ENCODE measurements at places on chromosomes 3 and 15.

GRCh38 chr15:77370580-77370979, 49.3 kb downstream of the PEAK1 start:
- no peak for DNase-seq

GRCh38 chr3:73753985-73754384, 129.2 kb upstream of the PDZRN3 start:
- no peak for DNase-seq

DNA sequence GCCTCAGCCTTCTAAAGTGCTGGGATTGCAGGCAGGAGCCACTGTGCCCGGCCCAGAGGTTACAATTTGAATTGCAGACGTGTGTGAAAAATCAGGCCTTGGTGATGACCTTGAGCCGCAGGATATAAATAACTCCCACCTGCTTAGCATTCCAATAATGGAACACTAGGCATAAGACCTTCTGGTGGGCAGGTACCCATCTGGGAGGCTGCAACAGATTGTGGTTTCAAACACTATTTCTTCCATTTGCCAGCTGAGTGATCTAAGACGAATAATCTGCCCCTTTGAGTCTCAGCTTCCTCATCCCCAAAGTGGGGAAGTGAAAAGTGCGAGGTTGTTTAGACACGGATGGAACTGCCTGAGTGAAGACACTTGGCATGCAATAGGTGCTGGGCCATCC, 47.7 kb upstream of the HERC1 start:
- DNase-seq = no peak

- DNase-seq = no peak
Observed at GRCh38 chr3:8550611-8551010, 49.0 kb downstream of the LMCD1 start.

- DNase-seq = no peak
Observed at GRCh38 chr3:147336543-147337278, 69.6 kb downstream of the ZIC4 start.

DNA sequence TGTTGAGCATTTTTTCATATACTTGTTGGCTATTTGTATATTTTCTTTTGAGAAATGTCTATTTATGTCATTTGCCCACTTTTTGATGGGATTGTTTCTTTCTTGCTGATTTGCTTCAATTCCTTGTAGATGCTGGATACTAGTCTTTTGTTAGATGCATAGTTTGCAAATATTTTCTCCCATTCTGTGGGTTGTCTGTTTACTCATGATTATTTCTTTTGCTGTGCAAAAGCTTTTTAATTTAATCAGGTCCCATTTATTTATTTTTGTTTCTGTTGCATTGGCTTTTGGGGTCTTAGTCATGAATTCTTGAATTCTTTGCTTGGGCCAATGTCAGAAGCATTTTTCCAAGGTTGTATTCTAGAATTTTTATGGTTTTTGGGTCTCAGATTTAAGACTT, 251.7 kb downstream of the WNT5A start:
- DNase-seq = no peak

DNA sequence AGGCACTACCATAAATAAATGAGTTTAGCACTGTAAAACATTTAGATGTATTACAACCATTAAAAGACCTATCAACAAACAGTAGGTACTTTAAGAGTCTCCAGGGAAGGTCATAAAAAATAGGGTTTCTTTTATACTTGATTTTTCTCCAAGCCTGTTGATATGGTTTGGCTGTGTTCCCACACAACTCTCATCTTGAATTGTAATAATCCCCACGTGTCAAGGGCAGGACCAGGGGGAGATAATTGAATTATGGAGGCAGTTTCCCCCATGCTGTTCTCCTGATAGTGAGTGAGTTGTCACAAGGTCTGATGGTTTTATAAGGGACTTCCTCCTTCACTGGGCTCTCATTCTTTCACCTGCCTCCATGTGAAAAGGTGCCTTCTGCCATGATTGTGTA, 468.9 kb upstream of the UBE2E2 start:
- DNase-seq = no peak

DNA sequence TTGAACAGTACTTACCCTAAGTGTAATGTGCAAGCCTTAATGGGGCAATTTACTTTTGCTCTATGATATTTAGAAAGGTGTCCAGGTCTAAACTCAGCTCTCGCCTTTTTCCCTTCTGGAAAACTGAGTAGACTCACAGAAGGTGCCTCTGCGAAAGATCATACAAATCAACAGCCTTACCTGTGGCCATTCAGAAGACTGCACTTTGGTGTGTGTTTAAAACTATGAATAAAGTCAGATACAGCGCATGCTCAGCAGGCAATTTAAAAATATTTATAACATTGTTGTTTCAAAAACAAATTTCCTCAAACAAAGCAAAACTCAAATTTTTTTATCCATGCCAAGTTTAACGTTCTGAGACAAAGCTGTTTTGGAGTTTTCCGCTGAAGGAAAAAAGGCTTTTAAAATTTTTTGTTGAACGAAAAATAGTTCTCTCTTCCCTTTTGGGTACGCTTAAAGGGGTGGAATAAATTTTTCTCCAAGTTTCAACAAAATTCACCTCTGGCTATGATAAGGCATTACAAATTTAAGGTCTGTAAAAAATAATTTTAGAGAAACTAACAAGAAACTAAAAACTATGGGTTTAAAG, 156.3 kb downstream of the TIGIT start:
- DNase-seq = no peak

- DNase-seq = no peak
Observed at GRCh38 chr3:46212101-46212500, 4.0 kb upstream of the CCR1 start.

DNA sequence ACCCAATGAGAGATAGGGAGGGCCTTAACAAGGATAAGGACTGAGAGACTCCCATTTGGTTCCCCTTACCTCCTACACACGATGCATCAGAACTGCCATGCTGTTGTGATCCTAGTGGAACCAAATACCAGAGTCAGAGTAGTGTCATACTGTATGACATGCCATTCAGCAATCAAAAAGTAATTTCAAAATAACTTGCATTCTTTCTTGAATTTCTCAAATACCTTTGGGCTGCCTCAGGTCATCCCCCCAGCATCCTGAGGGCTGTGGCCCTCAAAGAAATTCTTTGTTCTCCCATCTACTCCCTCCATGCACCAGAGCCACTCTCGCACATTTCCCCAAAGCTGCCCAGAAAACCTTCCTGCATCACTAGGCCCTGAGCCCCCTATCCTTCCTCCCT, 68.9 kb upstream of the PPP2R3A start:
- DNase-seq = no peak

DNA sequence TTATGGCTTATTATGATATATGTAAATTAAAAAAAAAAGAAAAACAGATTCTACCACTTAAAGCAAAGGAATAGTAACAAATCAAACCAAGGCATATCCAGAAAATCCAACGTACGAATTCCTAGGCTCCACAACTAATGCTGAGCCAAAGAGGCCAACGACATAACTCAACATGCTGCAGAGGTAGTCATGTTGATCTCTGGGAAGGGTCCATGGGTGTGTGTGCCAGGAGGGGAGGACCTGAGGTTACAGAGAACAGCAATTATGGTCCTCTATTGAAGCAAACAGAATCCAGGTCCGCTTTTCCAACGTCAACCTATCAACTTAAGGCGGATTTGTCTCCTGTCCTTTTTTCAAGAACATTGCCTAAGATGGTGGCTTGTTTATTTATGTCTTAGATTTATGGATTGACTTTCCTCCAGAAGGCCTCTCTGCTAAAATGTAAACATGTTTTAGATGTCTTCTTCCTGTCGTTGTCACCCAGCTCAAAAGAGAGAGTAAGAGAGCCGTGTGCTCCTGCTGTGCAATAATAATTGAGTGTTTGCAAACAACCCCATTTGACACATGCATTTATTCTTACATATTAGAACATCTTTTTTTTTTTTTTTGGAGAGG, 20.4 kb downstream of the NANOGP8 start:
- peak; percentile 70 for DNase-seq

DNA sequence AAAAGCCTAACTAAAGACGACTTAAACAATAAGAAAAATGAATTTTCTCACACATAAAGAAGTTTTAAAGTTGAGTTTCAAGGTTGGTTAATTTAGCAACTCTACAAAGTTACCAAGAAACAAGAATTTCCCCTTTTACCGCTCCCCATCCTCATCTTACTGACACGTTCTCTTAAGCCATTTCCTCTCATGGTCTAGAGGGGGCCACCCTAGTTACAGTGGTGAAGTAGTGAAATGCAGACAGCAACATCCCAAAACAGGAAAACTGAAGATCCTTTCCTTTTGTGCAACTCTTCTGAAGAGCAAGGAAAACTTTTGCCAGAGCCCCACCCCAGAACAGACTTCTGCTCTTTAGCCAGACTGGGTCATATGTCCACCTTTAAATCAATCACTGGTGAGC, 17.3 kb upstream of the SOX14 start:
- no peak for DNase-seq

- DNase-seq = no peak
Observed at GRCh38 chr15:55770261-55770660, 27.3 kb upstream of the PRTG start.

- no peak for DNase-seq
Observed at GRCh38 chr15:45185069-45185779, 2.5 kb downstream of the SHF start.

DNA sequence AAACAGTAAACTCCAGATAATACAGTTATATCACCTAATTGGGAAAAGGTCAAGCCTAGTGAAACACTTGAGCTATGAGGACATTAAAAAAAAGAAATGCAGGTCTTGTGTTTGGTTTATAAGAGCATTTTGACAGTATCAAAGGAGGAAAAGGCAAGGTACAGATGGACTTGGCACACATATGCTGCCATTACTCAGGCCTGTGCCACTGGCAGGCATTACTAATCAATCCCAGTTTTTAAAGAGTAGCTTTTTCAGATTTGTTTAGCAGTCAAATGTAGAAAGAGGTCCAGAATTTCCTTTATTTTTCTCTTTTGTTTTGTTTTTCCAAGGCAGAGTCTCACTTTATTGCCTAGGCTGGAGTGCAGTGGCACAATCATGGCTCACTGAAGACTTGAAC, 38.9 kb downstream of the MDFIC2 start:
- DNase-seq = no peak
